T-helper 22 cell (primary cell): ENCODE measurements at places on chromosomes 2 and 18.

DNA sequence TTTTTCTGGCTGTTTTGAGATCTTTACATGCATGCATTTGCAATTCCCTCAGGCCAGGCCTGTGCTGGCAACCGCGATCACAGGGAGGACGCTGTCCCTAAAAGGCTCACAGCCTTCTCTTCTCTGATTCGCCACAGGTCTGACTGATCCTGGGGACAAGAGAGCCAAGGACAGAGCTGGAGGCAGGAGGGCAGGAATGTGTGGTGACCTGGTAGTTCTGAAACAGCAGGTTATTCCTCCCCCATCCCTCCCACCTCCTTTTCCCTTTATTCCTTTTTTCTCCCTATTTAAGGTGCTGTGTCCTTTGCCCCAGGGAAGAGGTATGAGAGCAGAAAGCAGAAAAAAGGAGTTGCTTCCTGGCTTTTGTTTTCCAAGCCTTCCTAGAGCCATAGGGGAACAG lies 21.9 kb downstream of the TMEM177 start:
- DNase-seq, result no peak

DNA sequence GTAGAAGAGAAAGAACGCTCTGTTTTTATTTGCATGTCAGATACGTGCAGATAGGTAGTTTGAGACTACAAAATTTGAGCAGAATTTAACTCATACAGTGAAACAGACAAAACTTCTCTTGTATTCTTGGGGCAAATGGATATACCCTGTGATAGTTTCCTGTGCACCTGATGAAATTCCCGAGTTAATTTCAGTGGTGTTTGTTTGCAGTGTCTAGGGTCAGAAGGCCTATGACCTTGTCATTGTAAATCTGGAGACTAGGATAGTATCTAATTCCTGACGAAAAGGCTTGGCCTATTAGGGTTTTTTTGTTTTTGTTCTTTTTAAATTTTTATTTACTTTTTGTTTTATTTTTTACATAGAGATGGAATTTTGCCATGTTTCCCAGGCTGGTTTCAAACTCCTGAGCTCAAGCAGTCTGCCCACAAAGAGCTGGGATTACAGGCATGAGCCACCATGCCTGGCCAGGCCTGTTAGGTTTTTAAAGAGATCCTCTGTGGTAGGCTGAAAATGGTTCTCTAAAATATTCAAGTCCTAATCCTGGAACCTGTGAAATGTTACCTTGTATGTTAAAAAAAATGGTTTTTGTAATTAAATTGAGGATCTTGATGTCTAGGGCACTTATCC lies 17.6 kb downstream of the LCLAT1 start:
- no peak for DNase-seq

DNA sequence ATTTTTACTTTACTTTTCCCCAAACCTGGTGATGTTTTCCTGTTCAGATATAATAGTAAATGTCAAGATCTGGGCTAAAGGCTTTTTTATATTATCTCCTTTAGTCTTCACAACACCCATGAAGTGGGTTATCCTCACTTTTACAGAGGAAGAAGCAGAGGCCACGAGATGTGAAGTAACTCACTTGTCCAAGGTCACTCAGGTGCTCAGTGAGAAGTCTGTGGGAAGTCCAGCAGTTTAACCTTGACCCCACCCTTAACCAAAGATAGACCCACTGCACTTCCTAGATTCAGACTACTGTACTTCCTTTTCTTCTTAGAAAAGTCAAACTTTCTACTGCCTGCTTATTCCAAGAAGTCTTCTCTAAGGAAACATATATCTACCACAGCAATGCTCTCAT lies 56.3 kb upstream of the STAT1 start:
- DNase-seq, result no peak

- DNase-seq, result no peak
Observed at GRCh38 chr18:34697233-34697632, 12.9 kb upstream of the DTNA start.

DNA sequence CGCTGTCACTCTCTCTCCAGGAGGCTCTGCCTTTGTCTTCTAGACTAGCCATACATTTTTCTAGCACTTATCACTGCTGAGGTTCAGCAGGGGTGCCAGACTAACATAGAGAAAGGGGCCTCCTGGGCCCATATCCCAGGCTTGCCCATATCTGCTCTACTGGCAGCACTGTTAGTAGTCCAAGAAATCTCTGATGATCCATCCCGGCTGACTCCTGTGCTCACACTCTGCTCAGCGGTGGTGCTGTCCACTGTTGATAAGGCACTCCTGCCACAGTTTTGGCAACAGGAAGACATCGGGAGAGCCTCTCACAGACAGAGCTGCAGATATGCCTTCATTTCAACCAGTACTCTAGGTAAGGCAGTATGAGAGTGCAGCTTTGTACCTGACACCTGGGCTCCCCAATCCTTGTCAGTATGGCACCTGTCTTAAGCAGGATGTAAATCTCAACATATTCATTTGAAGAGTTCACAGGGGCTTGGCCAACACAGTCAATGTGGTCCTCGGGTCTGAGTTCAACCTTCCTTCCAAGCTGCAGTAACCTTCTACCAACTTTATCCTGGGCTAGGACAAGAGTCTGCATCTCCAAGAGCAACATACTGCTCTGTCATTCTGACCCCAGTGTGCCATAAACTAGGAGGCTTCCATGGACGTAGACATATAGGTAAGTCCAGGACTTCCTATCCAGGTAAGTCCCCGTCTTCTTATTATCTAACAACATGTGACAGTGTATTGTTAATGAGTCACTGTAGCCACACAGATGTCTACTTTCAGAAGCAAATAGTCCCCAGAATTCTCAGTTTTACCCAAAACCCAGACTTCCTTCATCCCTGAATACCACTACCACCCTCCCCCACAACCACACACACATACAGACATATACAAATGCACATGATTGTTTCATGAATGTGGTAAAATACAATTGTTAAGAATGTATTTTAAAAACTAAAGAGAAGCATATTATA lies 16.2 kb downstream of the KLF7 start:
- no peak for DNase-seq

DNA sequence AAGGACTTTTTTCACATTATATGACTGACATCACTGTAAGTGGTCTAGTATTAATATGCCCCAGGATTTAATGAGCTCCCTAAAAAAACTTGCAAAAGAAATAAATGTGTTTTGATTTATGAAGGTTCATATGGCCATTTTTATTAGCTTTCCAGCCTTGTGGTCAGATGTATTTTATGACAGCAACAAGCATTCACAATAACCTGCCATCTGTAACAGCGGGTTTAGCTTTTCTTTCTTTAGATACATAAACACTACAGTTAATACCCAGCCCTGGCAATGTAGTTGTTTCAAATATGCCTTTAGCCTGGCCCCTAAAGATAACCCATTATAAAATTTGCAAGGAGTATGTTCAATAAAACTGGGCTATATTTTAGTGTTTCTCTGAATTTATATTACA lies 1063.8 kb downstream of the SOCS6 start:
- no peak for DNase-seq

GRCh38 chr2:233244818-233245217 lies 6.7 kb upstream of the ATG16L1 start:
- DNase-seq, result no peak

DNA sequence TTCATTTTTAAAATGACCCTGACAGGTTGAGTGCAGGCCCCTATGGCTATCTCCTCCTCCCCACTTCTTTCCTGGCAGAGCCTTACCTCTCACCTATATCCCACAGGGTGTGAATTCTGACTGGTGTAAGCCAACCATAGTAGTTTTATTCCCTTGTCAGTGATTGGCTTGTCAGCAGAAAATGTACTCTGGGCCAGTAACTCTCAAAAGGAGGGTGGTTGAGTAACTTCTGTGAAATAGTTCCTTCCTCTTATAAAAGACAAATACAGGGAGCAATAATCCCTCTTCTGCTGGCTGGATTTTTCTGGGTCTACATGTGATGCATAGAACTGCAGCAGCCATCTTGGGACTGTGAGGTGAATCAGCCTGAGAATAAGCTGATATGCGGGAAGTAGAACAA lies 83.4 kb downstream of the RAPH1 start:
- DNase-seq, result no peak

DNA sequence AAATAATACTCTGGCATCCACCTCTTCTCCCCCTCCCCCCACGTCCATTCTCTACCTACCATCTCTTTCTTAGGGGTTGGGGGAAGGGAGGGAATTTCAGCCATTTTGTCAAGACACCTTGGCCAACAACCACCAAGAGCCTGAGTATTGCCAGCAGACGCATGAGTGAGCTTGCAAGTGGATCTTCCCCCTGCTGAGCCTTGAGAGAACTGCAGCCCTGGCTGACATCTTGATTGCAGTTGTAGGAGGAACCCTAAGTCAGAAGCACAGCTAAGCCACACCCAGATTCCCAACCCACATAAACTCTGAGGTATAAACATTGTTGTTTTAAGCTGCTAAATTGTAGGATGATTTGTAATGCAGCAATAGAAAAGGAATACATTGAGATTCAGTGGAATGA lies 165.6 kb downstream of the TMEFF2 start:
- no peak for DNase-seq

DNA sequence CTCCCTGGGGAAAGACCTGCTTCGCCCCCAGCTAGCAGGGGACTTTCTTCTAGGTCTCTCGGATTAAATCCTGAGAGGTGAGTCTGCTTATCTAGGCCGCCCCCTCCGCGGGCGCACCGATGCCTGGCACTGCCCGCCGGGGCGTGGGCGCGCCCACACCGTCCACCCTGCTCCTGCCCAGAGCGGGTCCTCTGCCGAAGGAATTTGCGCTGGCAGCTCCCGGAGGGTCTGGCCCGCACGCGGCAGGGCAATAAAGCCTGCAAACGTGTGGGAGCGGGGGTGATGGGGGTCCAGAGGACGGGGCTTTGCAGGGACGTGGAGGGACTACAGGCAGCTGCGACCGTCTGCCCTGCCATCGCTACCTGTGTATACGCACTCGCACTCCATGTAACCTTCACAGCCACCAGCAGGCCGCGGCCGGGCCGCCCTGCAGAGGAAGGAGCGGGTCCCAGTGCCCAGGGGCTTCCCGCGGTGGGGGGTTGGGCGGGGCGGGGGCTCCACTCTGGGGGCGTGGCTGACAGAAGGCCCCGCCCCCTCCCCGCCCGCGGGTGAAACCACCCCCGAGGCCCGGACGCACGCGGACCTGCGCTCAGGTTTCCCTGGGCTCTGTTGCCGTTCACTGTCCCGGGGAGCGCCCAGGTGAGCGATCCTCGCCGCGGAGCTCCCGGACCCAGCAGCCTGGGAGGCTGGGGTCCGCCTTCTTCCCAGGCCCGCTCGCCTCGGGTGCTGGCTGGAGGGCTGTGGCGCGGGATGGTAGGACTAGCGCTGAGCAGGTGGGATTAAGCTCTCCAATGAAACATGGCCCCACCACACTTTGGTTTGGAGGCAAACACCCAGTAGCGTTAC lies 174.5 kb upstream of the HS6ST1 start:
- DNase-seq, result no peak

GRCh38 chr18:59941331-59941730 lies 41.5 kb downstream of the PMAIP1 start:
- DNase-seq, result no peak

DNA sequence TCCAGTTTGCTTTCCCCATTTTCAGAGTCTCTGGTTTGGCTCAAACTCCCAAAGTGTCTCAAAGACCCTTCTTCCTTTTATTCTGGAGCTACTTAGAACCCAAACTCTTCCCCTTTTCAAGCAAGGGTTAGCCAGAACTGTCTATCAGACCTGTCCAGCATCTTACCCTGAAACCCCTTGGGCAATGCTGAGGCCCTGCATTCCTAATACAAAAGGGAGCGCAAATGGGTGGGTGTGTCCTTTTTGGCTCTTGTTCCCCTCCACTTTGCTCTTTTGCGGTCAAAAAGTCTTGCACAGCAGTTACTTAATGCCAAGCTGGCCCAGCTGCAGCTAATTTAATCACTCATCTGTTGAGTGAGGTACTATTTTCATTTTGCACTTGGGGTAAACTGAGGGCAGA lies 231.2 kb upstream of the FOSL2 start:
- no peak for DNase-seq

DNA sequence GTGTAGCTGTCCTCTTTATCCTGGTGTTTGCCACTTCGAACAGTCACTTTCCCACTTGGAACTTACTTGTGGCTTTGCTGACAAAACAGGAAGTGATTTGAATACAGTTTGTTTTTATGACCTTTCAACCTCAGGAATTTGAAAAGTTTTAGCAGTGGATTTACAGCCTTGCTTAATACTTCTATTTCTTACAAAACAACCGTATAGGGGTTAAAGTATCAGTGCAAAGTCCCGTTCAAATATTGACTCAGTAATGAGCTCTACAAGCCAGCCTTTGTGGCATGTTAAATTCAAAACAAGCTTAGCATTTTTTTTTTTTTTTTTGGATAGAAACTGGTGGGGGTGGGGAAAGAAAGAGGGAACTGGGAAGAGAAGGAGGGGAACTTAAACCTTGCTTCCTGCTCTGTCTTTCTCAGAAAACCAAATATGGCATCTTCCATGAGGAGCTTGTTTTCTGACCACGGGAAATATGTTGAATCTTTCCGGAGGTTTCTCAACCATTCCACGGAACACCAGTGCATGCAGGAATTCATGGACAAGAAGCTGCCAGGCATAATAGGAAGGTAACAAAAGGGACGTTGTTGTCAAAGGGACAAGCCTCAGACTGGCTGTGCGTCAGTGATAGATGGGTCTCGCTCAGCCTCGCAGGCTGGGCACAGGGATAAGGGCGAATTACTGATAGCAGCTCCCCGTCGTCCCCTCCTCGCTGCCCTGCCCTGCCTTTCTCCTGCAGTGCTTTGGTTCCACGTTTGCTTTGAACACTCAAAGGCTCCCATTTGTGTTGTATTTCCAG lies at the start of gene HNMT:
HNMT (plus strand) TSS at position 408 of the 793 bp plus-strand sequence; CDS start at position 427, 19 bp downstream.
- DNase-seq, result no peak

- DNase-seq, result no peak
Observed at GRCh38 chr2:196515608-196516007, 123.9 kb upstream of the CCDC150 start.

DNA sequence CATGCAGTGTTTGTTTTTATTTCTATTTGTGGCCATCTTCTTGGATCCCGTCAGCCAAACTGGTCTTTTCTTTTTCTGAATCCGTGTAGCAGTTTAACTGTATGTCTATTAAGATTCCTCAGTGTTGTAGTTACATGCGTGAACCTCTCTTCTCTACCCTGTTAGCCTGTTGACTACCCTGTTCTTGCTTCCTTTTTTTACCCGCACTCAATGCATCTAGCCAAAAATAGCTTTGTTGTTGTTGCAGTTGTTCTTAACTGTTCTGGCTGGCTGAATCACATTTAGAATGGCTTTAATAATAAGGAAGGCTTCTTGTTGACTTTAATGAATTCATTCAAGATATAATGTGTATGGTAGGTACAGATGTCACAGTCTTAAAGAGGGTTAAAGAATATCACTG lies 137.1 kb downstream of the LCLAT1 start:
- no peak for DNase-seq

DNA sequence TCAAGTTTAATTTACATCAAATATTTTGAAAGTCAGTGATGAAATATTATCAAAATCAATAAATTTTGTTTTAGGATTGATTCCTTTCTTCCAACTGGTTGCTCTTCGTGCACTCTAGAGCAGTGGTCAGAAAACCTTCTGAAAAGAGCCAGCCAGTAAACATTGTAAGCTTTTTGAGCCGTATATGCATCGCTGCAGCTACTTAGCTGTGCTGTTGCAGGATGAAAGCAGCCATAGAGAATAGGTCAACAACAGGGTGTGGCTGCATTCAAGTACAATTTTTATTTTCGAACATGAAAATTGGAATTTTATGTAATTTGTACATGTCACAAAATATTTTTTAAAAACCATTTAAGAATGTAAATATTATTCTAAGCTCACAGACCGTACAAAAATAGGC lies 94.9 kb downstream of the MGAT5 start:
- DNase-seq, result no peak

- no peak for DNase-seq
Observed at GRCh38 chr18:65329010-65329409, 421.8 kb upstream of the CDH7 start.

- DNase-seq, result no peak
Observed at GRCh38 chr2:150876251-150876950, 385.3 kb downstream of the RBM43 start.

- DNase-seq, result no peak
Observed at GRCh38 chr18:7291046-7291445, 60.2 kb downstream of the LRRC30 start.
